ENCODE measurements at places on chromosomes 2 and 18.

DNA sequence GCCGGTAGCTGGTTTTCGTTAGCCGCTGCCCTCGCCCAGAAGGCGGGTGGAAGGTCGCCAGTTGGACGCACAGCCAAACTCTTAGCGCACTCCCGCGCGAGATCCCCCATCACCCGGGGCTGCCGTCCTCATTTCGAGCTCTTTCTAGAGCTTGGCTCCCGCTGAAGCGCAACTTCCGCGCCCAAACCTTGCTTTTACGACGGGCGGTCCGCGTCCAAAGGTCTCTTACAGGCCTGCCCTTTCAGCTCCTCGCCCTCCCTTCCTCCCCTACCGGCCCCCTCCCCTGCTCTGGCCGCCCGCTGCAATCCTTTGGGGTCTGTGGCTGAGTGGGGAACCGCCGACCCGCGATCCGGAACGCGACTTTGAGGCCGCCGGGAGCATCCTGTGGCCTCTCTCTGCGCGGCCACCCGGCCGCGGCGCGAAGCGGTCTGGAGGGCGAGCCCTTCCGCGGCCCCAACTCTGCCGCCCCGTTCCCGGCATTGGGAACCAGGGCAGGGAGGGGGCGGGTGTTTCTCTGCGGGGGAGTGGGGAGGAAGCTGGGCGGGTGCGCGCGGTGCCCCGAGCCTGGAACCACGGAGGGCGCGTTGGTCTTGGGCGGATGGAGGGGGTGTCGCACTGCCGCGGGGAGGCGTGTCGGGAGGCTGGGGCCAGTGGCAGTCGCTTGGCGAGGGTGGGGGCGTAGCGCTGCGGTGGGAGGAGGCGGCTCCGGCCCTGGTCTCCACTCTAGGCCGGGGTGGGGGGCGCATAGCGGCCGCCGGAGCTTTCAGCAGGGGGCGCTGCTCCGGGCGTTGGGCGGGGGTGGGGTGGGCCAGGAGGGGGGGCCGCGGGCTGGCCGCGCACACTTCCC, at the start of gene GDF7:
TSS of gene GDF7 (plus strand) at position 841 of the 847 bp plus-strand sequence. CDS start 96 bp downstream, outside the sequence.
- DNase-seq = peak; percentile 35

- DNase-seq = peak; percentile 21
Observed at GRCh38 chr2:77395011-77395410, 127.2 kb downstream of the LRRTM4 start.

DNA sequence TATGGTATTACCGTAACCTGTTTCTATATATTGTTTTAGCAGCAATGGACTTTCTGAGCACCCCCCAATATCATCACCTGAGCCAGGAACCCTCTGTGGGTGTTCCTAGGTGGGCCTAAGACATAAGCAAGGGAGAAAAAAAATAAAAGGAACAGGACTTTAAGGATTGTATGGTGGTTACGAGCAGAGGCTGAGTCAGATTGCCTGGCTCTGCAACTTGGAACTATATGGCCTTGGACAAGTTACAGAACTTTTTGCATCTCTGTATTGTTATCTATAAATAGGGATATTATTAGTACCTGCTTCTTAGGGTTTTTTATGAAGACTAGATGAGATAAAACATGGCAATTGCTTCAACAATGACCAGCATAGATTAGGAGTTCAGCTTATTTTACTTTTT, 34.9 kb downstream of the MFSD6 start:
- no peak for DNase-seq

GRCh38 chr18:51038110-51038509, 8.1 kb downstream of the SMAD4 start:
- no peak for DNase-seq

- peak; percentile 96 for DNase-seq
Observed at GRCh38 chr2:142868229-142868762, 9.2 kb upstream of the KYNU start.

GRCh38 chr2:132680544-132680943, 10.5 kb upstream of the LYPD1 start:
- DNase-seq = no peak

DNA sequence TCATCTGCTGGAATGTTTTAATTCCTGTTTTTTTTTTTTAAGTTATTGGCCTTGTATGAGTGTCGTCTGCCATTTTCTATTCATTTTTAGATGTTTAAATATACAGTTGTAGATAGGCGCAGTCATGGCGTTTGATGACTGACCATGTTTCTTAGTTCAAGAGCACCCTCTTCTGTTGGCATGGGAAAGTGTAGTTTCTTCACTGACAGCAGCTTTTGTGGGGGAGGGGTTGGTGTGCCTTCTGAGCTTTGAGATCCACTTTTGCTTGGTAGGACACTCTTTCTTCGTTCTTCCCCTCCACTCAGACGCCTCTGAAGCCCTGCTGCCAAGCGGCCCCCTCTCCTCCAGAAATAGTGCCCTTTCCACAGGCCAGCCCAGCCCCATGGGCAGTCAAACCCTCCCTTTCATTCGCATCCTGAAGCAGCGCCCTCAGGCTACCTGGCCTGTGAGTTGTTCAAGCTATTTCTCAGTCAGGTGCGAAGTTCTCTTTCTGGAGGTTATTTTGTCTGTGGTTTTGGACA, 492.0 kb downstream of the TNS1 start:
- DNase-seq = peak; percentile 92

DNA sequence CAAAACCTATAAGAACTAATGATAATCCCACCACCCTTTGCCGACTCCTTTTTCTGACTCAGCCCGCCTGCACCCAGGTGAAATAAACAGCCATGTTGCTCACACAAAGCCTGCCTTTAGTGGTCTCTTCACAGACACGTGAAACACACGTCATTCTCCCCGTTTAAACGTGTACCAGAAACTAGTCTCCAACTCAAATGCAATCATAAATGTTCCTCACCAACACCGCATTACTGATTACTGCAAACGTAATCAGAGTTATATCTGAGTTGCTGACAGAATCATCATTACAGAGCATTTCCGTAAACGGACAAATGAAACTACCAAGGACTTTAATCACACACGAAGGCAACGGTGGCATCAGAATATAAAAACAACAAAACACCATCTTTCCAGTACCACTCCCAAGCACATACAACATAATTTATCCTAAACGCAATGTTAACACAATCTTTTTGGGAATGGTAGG, 1.9 kb downstream of the CLK1 start:
- peak; percentile 76 for DNase-seq

GRCh38 chr2:75268112-75268511, 68.8 kb upstream of the TACR1 start:
- no peak for DNase-seq

DNA sequence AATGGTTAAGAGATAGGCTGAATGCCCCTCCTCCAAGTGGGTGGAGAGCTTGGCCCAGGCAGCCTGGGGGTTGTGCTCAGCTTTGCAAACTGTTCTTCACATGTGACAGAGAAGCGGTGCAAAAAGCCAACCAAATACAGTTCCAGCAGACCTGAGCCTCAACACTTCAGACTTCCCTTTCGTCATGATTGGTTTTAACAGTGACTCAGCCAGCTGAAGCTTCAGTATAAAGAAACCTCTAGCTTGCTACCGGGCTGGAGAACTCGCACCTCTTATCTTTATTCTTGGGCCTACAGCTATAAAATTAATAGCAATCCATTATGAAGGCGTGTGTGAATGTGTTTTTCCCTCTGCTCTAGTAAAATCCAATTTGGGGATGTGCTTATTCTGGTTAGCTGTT, 20.0 kb downstream of the SETBP1 start:
- peak; percentile 4 for DNase-seq

GRCh38 chr2:196711625-196712024, 72.1 kb downstream of the CCDC150 start:
- DNase-seq = no peak

DNA sequence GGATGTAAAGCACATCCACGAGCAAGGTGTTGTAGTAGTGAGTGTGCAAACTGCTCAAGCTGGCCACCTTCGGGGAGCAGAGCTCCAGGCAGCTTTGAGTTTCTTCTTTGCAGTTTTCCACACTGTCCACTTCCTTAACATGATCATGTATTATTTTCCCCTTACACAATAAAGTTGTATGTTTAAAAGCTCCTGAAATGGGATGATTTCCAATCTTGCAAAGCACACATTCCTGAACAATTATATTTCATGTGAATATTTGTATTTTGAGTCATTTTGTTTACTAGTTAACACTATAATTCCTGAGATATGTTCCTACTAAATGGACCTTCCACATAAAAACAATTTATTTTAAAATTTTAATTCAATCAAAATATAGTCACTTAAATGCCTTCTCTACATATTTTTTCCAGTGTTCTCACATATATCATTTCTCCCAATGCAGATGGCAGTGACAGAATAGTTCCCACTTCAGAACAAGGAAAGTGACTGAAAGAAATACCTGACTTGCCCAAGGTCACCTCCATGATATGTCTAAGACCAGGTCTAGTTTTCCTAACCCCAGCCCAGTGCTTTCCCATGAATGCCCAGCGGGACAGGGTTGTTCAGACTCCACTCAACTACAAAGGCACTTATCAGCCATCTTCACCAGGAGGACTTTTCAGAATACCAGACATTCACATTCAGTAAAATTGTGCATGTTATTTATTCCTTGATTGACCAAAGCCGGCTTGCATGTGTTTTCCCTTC, 5.5 kb downstream of the CYB5A start:
- DNase-seq = no peak

DNA sequence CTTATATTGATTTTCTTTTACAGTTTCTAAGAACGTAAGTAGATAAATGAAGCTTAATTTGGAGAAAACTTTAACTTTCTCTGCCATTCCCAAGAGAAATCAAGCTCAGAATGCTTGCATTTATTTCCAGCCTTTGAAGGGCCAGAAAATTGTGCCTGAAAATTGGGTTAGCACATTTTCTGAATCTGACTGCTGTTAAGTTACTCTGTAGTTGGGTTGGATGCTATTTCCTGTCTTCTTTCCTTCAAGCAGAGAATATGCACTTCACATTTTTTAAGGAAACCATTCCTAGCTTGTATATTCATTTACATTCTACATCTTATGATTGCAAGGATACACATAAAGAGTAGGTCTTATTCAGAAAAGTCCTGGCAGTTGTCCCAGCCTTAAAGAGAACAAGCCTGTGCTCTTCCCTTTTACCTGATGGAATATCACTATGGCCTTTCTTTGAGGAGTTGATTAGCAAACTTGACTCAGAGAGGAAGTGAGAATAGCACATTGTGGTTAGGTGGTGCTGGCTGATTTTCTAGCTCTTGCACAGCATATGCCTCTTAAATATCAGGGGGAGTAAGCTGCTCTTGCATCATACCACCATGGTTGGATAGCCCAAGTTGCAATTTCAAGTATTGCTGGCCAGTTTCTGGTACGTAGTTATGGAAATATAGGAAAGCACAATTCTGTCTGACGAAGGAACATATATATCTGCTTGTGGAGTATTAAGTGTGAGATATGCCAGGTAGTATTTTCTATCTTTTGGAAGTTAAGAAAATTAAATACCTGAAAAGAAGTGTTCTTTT, 133.7 kb downstream of the COMMD1 start:
- peak; percentile 86 for DNase-seq

GRCh38 chr2:72625366-72625765, 200.5 kb downstream of the EXOC6B start:
- DNase-seq = no peak

- peak; percentile 8 for DNase-seq
Observed at GRCh38 chr2:143087033-143087432, 42.2 kb upstream of the ARHGAP15 start.

- no peak for DNase-seq
Observed at GRCh38 chr2:39998617-39999016, 219.6 kb upstream of the THUMPD2 start.

- DNase-seq = peak; percentile 77
Observed at GRCh38 chr18:8696749-8697211, 8.6 kb upstream of the MTCL1 start.

DNA sequence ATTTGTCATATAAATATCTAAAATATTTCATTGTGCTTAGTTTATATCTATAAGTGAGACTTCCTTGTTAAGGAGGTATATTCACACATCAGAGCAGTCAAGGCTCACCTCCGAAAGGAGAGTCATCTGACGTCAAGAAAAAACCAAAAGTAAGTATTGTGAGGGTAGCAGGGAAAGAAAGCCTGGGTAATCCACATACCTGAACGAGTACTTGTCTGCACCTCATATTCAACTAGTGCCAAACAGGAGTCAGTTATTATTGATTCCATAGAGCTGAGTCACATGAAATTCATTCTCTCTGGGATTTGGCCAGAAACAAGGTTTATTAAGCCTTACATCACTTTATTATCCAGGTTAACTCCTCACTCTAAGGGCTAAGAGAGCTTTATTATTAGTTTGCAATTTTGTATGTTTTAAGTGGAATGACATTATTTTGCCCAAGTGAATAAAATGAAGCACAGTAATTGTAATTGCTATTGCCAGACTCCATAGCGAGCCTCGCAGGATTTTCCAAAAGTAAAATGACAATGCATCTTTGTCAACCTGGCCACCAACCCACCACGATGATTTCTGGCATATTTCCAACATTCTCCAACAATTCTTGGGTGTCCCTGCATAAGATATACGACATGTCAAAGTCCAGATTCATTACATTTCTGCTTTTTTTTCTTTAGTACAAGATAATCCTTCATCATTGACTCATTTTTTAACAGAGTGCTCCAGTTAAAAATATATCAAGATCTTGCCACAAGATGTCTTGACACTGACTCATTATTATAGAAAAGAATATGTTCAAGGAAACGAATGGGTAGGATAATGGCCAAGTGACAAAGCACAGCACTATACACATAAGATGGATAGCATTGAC, 1210.4 kb upstream of the ACVR2A start:
- DNase-seq = no peak

DNA sequence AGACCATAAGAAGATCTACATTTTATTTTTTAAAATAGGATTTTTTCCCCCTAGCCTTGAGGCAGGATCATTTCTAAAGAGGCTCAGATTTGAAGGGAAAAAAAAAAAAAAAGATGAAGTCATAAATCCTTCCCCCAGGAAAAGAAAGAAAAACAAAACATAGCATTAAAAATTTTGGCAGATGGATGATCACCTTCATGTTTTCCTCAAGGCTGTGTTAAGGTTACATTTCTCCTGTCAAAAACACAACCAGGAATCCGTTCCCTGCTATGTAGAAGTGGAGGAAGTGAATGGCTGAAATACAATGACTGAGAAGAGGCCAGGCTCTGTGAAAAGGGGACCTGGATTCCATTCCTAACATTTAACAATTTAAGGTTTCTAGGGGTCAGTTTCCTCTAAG, 56.2 kb downstream of the EPHA4 start:
- no peak for DNase-seq

GRCh38 chr18:42330296-42330695, 375.3 kb downstream of the PIK3C3 start:
- no peak for DNase-seq

DNA sequence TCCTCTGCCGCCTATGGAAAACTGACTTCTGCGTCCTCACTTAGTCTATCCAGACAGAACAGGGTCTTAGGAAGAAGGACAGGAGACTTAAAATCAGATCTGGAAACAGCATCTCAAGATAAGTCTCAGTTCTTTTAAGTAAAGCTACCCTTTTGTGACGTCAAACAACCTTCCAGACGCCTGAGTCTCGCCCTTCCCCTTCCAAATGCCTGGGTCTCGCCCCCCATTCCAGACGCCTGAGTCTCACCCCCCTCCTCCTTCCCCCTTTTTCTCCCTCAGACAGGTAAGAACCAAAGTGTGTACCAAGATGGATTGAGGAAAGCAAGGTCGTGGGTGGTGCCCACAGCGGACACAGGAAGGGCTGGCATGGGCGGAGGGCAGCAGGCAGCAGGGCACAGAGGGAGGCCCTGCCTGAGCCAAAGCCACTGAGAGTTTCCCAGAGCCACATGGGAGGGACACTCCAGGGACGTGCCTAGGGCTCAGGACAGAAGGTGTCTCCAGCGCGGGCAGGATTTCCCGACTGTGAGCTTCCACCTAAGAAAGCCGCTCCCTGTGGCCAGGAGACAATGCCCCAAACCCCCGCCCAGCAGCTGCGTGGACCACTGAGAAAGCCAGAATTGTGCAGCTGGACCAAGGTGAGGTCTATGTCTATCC, 51.3 kb downstream of the ANKMY1 start:
- DNase-seq = no peak

All from hematopoietic multipotent progenitor cell treated with erythropoietin and hydrocortisone succinate and interleukin-3 and kit ligand, for 6 days (in vitro differentiated cells).